ENCODE measurements at places on chromosomes 12 and 14. TPM values are rescaled to one million over a fixed set of nuclear protein-coding genes. Genes with fewer than 3 reads are reported as not detected.

The DACT1 gene
- 15.0 TPM for total RNA-seq

The SLC17A8 gene
- total RNA-seq, result not detected

DNA sequence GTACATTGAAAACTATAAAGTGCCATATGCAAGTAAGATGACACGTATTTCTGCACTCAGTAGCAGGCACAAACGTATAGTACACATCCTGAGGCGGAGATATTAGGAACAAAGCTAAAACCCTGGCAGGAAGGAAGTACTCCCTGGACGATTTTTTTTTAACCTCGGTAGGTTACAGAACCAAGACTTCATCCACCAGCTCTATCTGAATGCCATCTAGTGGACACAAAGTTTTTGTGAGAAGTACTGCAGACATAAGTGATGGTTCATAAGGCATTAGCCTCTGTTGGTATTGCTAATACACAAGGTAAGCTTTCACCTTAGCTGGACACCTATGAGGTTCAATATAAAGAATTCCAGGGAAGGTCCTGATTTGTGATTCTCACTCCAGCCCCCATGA is 83.0 kb upstream of the CCDC196 start:
- DNase-seq, result peak; percentile 4

DNA sequence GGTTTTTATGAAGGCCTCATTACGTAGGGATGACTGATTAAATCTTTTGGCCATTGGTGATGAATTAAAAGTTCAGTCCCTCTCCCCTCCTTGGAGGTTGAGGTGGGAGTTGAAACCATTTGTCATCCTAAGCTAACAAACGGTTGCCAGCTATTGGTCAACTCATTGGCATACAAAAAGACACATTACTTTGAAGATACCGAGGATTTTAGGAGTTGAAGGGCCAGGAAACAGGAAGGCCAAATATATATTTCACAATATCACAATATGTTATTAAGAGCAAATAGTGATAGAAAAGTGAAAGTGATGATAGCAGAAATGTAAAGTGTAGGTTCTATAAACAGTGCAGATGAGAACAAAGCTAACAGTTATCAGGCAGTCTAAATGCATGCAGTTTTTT is 24.4 kb downstream of the RCOR1 start:
- no peak for DNase-seq

- DNase-seq, result no peak
Measured at GRCh38 chr12:1351926-1352325, 242.5 kb downstream of the FBXL14 start.

GRCh38 chr12:64452559-64453329 is 824 bp downstream of the TBK1 start:
- no peak for DNase-seq

DNA sequence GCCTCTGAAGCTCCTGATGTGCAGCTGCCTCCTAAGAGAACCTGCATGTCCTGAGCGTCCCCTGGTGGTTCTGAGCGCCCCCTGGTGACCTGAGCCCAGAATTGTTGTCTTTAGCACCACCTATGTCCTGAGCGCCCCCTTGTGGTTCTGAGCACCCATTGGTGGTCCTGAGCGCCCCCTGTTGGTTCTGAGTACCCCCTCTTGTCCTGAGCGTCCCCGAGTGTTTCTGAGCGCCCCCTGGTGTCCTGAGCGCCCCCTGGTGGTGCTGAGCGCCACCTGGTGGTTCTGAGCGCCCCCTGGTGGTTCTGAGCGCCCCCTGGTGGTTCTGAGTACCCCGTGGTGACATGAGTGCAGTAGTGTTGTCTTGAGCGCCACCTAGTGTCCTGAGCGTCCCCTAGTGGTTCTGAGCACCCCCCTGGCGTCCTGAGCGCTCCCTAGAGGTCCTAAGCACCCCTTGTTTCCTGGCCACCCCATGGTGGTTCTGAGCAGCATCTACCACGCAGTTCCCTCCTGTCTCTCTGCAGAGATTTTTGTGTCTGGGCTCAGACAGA is 782.5 kb downstream of the TMEM121 start:
- peak; percentile 88 for DNase-seq

GRCh38 chr12:113835896-113836295 is 130.2 kb downstream of the RBM19 start:
- no peak for DNase-seq

The TOGARAM1 gene
- total RNA-seq, result 11.0 TPM

- no peak for DNase-seq
Measured at GRCh38 chr12:57840726-57841125, 5.8 kb downstream of the CTDSP2 start.

- peak; percentile 15 for DNase-seq
Measured at GRCh38 chr14:105884808-105885281, 358.5 kb downstream of the TMEM121 start.

GRCh38 chr12:100672075-100672592 is 98.7 kb downstream of the GAS2L3 start:
- DNase-seq, result peak; percentile 42

DNA sequence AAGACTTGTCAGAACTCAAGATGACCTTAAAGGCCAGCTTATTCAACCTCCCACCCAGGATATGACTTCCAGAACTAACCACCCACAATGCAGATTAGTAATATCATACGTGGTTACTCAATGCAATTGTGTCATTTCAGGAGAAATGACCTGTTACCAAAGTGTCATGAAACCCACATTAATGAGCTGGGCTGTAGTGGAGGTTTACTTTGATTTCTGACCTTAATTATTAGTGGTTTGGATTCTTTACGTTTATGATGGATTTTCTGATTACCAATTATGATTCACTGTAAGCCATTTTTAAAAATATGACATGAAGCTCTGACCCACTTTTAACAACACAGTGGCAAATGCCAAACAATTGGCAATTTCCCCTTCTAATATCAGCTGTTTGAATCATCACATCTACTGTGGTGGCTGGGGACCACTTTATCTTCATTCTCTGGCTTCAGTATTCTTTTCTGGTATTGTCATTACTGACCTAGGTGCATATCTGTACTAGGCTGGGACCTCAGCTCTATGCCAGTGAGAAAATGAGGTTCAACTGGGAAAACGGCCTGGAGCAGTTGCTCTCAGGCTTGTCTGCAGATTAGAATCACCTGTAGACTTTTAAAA is 223.3 kb downstream of the RGS6 start:
- DNase-seq, result no peak

DNA sequence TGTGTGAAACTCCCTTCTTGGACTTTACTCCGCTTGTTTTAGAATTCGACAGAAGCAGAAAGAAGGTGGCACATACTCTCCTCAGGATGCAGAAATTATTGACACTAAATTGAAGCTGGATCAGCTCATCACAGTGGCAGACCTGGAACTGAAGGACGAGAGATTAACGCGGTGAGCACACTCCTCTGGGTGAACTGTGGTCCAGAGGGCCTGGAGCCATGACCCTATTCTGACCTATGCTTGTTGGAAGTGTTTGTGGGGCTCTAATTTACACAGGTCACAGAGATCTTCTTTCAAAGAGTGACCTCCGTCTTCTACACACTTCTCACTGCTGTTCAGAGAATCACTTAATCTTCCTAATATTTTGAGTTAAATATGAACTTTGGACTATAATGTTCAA is 72.5 kb upstream of the MYF6 start:
- no peak for DNase-seq

DNA sequence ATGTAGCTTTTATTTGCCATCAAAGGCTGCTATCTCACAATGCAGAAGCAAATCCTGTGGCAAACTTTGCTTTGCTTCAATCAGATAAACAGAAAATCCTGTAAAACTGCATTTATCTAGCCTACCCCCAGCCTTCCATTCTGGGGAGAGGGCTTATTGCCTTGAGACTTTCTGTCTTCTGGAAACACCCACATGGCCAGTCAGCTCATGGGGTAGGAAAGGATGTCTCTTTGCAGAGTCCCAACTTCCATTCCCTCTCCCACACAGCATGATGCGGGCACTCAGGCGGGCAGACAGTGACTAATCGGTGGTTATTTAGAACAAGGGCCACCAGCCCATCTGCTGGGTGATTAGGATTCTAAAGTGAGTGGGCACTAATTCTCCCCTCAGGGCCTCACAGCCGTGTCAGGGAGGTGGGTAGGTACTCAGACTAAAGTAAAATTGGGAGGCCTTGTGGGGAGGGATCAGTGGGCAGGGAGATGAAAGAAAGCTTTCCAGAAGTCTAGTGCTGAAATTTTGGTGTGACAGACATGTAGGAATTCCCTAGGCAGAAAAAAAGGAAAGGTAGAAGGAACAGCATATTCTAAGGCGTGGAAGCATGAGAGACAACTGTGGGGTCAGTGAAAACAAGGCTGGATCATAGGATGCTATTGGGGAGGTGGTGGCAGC is 720.5 kb downstream of the VRK1 start:
- DNase-seq, result no peak

The CPNE6 gene
- 0.12 TPM for total RNA-seq

DNA sequence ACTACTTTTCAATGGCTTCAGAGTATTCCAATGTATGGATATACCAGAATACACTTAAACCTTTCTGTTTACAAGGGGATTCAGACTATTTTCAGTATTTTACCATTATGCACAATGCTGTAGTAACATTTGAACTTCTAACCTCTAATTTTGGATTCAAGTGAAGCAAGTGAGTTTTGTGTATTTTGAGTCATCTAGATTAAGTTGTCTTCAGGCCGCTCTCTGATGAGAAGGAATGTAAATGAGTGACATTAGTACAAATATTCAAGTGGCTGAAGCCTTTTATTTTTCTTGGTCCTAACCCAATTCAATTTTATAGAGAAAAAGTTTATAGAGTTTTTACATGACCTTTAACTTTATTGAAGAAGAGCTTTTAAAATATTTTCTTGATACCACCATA is 125.6 kb downstream of the PDE3A start:
- no peak for DNase-seq
